Thymus (tissue), 14 donors: ENCODE measurements at places on chromosomes 5 and 9.

DNA sequence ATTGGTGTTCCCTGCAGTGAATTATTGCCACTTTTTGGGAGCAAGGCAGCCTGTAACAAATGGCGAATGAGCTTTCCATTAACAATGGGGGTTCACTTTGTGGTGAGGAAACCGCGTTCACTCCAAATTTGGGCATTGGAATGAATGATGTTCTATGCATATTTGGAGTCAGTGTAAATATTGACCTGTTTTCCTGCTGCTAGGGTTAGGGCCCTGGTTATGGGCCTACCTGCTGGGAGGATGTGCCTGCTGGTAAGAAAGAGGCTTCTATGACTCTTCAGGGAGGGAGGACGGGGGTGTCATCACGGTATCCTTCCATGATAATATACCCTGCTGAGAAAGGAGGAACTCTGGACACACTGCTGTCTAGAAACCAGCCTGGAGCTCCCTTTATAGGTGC is 29.0 kb downstream of the C9orf50 start:
- DNase-seq, result no peak

- no peak for DNase-seq
These were observed 211.5 kb downstream of the EBF1 start for GRCh38 chr5:158888206-158888605.

- DNase-seq, result no peak
These were observed 60.9 kb downstream of the YTHDC2 start for GRCh38 chr5:113574417-113574816.

GRCh38 chr9:88596376-88596775 is 61.4 kb downstream of the NXNL2 start:
- DNase-seq, result no peak

- DNase-seq, result no peak
These were observed 257.6 kb downstream of the FBXL7 start for GRCh38 chr5:15757619-15758018.

GRCh38 chr9:32627394-32627954 is 8.0 kb downstream of the TAF1L start:
- DNase-seq, result no peak

DNA sequence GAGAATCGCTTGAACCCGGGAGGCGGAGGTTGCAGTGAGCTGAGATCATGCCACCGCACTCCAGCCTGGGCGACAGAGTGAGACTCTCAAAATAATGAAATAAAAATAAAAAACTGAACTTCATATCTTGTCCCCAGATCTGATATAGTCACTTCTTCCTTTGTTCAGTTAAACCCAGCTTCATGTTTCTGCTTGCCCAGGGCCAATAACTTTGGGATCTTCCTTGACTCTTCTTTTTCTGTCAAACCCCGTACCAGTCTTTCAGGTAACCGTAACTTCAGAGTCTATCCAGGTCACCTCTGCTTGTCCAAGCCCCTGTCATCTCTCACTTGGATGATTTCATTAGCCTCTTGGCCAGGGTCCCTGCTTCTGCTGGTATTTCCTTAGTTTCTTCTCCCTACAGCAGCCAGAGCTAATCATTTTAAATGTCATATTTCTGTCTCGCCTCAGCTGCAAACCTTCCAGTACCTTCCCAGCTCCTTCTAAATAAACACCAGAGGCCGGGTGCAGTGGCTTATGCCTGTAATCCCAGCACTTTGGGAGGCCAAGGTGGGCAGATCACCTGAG is 19.7 kb upstream of the ABL1 start:
- no peak for DNase-seq

DNA sequence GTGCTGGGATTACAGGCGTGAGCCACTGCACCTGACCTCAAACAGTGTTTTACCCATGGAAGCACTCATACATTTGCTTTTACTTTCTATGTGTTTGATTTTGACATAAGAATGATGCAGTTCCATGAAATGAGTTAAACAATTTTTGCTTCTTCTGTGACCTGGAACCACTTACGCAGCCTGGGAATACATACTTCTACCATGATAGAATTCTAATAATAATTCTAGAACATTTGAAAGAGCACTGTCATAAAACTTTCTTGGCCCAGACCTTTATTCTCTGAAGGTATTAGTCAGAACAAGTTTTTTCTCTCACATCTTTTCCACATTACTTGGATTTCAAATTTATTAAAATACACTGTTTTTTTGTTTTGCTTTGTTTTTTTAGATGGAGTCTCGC is 25.3 kb upstream of the COL5A1 start:
- no peak for DNase-seq
